ENCODE measurements at places on chromosomes 2 and 18.

- DNase-seq: peak; percentile 20
Measured at GRCh38 chr2:28544405-28544921, 48.6 kb downstream of the PLB1 start.

DNA sequence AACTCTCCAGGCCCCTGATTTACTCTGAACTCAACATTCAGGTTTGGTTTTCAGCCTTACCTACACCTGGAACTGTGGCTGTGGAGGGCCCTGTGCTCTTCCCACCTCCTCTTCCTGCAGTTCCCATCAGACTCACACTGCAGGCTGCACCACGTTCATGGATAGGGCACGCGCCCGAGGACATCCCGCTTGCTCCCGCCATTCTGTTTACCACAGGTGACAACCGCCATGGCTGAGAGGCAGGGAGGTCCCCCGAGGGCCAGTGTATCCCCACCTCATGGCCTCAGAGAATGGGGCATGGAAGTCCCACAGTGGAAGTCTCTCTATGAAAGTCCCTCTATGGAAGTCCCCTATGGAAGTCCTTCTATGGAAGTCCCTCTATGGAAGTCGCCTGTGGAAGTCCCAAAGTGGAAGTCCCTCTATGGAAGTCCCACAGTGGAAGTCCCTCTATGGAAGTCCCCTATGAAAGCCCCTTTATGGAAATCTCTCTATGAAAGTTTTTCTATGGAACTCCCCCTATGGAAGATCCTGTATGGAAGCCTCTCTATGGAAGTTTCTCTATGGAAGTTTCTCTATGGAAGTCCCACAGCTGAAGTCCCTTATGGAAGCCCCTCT is 358.4 kb upstream of the SALL3 start:
- DNase-seq: no peak

DNA sequence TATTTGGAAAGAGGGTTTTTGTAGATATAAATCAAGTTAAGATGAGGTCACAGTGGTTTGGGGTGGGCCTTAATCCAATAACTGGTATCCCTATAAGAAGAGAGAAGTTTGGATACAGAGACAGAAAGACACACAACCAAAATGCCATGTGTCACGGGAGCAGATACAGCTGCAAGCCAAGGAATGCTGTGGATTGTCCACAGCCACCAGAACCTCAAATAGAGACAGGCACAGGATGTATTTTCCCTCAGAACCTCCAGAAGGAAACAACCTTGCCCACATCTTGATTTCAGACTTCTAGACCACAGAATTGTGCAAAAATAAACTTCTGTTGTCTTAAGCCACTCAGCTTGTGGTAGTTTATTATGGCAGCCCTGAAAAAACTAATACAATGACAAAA is 105.5 kb downstream of the GCA start:
- DNase-seq: no peak

- DNase-seq: no peak
Measured at GRCh38 chr2:134002921-134003320, 251.0 kb upstream of the MGAT5 start.

GRCh38 chr2:215370112-215370965 is 58.5 kb downstream of the ATIC start:
- DNase-seq: no peak

DNA sequence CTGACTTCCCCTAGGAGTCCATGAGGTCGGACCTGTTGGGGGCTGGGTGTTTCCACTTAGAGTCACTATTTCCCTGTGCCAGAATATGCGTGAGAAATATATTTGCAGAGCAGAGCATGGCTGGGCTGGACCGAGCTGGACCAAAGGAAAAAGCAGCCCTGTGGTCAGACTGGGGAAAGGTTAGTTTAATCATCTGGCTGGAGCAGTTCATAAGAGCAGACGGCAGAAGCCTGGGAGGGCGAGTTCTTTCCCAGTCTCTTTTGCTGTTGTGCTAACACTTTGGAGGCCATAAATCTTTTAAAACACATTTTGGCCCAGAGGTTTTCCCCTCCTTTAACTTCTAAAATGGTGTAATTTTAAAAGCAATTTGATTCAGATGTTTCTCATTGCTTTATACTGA is 66.5 kb downstream of the GLI2 start:
- no peak for DNase-seq

DNA sequence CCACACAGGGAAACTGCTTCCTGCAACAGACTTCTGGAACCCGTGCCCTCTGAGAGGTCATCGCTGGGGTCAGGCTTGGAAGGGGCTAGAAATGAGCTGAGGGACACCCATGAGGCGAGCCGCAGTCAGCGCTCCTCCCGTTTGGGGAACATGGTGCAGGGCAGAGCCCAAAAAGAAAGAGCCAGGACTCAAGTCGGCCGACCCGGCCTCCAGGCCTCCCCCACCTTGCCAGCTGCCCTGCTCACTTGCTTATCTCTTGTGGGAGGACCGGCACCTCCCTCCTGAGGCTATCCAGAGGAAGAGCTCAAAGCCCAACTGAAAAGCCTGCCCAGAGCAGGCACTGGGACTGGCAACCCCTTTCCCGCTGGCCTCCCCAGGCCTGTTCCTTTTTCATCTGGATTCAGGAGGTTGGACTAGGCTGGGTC is 43.6 kb downstream of the SCTR start:
- no peak for DNase-seq

- no peak for DNase-seq
Measured at GRCh38 chr2:37343537-37344434, 644 bp upstream of the QPCT start.

GRCh38 chr2:47429795-47430194 is 26.8 kb downstream of the MSH2 start:
- DNase-seq: no peak

GRCh38 chr2:28674062-28674712 is 77.4 kb upstream of the PPP1CB start:
- DNase-seq: no peak

- DNase-seq: no peak
Measured at GRCh38 chr2:119598596-119599263, 54.5 kb downstream of the CFAP221 start.

GRCh38 chr2:220043990-220044335 is 416.5 kb downstream of the SLC4A3 start:
- no peak for DNase-seq

DNA sequence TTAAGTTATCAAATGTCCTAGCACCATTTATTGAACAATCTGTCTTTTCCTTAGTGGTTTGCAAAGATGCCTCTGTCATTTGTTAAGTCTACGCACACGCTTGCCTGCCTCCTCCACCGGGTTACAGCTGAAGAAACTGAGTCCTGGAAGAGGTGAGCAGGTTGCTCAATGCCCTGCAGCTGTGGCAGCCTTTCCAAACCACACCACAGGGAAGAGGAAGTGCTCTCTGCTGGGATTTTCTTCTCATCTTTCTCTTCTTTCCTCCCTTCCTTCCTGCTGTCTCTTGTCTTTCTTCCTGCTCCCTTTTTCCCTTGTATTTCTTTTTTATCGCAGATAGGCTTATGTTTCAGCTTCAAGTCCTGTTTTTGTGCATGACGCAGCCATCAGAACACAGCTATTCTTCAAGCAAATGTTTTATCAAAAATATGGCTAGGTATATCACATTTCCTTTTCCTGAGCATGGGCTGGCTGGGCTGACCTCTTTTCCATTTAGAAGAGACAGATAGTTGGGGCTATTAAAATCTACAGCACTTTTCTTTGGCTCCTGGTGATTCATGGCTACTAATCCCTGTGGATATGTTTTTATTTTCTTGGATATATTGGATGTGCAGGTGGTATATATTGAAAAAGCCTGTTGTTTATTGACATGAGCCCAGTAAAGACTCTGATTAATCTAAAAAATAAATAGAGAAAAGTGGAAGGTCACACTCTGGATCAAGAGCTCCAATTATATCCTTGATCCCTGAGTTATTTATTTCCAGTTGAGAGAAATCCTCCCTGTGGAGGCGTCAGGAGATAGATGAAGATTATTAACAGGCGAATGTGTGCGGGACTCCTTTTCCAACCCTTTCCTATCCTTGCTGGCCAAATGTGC is 214.6 kb downstream of the TSN start:
- DNase-seq: no peak

DNA sequence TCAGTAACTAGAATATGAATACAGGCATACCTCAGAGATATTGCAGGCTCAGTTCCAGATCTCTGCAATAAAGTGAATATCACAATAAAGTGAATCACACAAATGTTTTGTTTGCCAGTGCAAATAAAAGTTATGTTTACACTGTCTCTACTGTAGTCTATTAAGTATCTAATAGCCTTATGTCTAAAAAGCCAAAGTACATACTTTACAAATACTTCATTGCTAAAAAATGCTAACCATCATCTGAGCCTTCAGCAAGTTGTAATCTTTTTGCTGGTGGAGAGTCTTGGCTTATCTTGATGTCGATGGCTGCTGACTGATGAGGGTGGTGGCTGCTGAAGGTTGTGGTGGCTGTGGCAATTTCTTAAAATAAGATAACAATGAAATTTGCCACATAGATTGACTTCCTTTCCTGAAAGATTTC is 159.4 kb downstream of the MYO1B start:
- no peak for DNase-seq

GRCh38 chr2:41920812-41921211 is 127.0 kb upstream of the PKDCC start:
- DNase-seq: no peak
